Stimulated activated naive B cell treated with anti-CD40 and anti-IgM and Interleukin-4, amounts not matched to agents 10 μg/mL and 1 μg/mL and 100 μg/mL, for 72 hours (primary cell): ENCODE measurements at places on chromosomes 3 and 15.

- H3K4me3 ChIP-seq, result no peak overlapping the region
- peaks cover 77% of the 10 kb centered on the region for H3K4me1 ChIP-seq
- peaks cover 22% of the 10 kb centered on the region for H3K36me3 ChIP-seq
- no peak overlapping the region for H3K27ac ChIP-seq
These were observed 33.5 kb downstream of the IQGAP1 start for GRCh38 chr15:90421527-90421926.

DNA sequence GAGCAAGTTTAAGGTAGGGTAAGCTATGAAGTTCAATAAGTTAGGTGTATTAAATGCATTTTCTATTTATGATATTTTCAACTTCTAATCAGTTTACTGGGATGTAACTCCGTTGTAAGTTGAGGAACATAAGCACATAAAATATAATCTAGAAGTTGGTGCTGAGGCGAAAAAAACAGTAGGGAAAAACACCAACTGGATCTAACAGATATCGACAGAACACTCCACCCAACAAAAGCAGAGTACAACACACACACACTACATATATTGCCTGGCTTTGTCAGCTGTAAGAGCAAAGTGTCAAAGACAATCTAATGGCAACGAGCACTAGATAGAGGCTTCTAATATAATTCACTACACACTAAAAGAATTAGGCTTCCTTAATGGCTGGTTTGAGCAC is 8.4 kb downstream of the PIK3R4 start:
- DNase-seq, result no peak
- H3K4me1 ChIP-seq, result peaks cover 39% of the 10 kb centered on the region
- H3K4me3 ChIP-seq, result no peak overlapping the region
- H3K36me3 ChIP-seq, result peaks cover 53% of the 10 kb centered on the region
- H3K27me3 ChIP-seq, result no peaks in the 10 kb centered on the region

DNA sequence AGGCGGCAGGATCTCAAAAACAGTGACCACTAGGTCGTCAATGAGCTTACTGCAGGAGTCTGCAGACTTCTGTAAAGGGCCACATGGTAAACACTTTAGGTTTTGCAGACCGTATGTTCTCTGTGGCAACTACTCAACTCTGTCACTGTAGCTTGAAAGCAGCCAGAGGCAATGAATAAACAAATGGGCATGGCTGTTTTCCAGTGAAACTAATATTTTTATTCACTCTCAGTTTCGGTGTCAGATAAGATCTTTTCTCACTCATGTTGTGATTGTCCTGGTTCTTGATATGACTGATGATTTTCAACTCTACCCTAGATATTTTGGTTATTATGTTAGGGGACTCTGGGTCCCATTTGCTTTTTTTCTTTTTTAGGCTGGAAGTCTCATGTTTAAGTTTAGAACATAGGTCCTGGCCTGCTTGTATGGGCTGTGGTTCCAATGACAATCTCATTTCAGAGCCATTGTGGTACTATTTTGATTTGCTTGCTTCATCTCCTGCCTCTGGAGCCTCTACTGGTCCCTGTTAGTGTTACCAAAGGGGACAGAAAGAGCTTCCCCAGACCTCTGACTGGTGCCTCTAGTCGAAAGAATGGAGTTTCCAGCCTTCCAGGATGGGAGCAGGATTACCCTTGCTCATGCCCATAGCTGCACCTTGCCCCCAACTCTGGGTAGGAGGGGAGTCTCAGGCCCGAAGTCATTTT is 222.0 kb downstream of the STT3B start:
- no peak overlapping the region for H3K4me3 ChIP-seq
- H3K27ac ChIP-seq, result peak overlapping the region; percentile 77
- peaks cover 24% of the 10 kb centered on the region for H3K36me3 ChIP-seq

DNA sequence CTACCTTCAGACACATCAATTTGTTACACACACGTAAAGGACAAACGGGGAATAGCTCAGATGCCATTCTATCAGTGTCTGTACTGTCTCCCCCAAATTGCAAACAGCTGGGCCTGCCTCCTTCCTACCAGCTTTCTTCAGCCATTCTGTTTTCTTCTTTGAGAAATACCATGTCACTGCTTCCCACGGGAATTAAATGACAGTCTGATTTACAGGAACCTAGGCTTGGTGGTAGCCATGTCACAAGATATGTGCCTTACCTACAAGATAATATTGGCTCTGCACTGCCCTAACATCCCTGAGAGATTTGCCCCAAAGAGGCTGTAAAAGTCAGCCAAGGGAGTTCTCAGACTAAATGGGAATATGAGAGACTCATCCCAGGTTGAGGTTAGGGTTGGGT is 308.3 kb downstream of the LRTM1 start:
- no peak overlapping the region for H3K27ac ChIP-seq
- H3K4me3 ChIP-seq, result no peak overlapping the region
- no peaks in the 10 kb centered on the region for H3K27me3 ChIP-seq

- no peak overlapping the region for H3K27ac ChIP-seq
- no peak overlapping the region for H3K4me3 ChIP-seq
- peaks cover 6% of the 10 kb centered on the region for H3K4me1 ChIP-seq
- H3K36me3 ChIP-seq, result no peaks in the 10 kb centered on the region
These were observed 18.5 kb downstream of the PAQR9 start for GRCh38 chr3:142945023-142945422.

- H3K27ac ChIP-seq, result no peak overlapping the region
- H3K36me3 ChIP-seq, result peaks cover 27% of the 10 kb centered on the region
- H3K4me1 ChIP-seq, result peaks cover 12% of the 10 kb centered on the region
- no peak overlapping the region for H3K4me3 ChIP-seq
- no peaks in the 10 kb centered on the region for H3K27me3 ChIP-seq
These were observed 107.0 kb downstream of the ALCAM start for GRCh38 chr3:105473521-105474223.
